Activated T-cell treated with anti-CD3 and anti-CD28 coated beads for 24 hours (primary cell): ENCODE measurements at places on chromosomes 5 and 9.
A peak's percentile ranks its signal among the peaks of the same experiment; 100 is the strongest.

GRCh38 chr5:145838276-145838675 is 3.1 kb upstream of the PRELID2 start:
- no peak for DNase-seq

- no peak for DNase-seq
These were observed 236.2 kb upstream of the NFIL3 start for GRCh38 chr9:91659529-91660495.

GRCh38 chr9:14428781-14429230 is 114.9 kb upstream of the NFIB start:
- peak; percentile 3 for DNase-seq

DNA sequence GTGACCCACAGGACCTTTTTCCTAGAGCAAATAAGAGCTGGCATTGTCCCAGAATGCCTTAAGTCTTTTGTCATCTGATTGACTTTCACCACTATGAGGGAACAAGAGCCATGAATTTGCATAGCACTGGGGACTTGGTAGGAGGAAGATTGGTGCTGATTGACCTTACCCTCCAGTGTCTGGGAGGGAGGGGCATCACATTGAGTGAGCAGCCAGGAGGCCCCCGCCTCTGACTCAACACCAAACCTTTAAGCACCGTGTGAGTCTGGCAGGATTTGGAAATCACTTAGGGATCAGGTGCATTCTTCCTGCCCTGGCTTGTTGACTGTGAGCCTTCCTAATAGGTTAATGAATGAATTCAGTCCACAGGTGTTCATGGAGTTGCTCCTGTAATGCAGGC is 40.7 kb downstream of the WNK2 start:
- DNase-seq = no peak

DNA sequence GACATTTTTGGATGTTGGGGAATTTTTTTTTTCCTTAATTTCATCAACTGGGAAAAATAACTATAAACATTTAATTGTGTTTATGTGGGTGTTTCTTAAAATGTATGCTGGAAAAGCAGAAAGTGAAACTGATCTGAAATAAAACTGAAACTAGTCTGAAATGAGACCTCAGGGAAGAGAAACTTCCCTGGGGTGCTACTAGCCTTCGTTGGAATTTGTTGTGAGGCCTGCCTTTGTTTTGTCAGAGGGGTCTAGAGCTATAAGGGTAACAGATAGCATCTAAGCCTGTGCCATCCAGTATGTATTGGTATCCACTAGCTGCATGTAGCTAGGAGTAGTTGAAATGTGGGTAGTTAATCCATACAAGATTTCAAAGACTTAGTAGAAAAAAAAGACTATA is 10.4 kb downstream of the ZNF618 start:
- DNase-seq = no peak

GRCh38 chr9:89807682-89808075 is 202.9 kb downstream of the GADD45G start:
- DNase-seq = no peak

GRCh38 chr9:77514886-77515711 is 133.0 kb downstream of the GNA14 start:
- DNase-seq = no peak

GRCh38 chr5:109755761-109756160 is 66.0 kb downstream of the MAN2A1 start:
- no peak for DNase-seq

GRCh38 chr5:5331848-5332247 is 90.6 kb upstream of the ICE1 start:
- DNase-seq = no peak

DNA sequence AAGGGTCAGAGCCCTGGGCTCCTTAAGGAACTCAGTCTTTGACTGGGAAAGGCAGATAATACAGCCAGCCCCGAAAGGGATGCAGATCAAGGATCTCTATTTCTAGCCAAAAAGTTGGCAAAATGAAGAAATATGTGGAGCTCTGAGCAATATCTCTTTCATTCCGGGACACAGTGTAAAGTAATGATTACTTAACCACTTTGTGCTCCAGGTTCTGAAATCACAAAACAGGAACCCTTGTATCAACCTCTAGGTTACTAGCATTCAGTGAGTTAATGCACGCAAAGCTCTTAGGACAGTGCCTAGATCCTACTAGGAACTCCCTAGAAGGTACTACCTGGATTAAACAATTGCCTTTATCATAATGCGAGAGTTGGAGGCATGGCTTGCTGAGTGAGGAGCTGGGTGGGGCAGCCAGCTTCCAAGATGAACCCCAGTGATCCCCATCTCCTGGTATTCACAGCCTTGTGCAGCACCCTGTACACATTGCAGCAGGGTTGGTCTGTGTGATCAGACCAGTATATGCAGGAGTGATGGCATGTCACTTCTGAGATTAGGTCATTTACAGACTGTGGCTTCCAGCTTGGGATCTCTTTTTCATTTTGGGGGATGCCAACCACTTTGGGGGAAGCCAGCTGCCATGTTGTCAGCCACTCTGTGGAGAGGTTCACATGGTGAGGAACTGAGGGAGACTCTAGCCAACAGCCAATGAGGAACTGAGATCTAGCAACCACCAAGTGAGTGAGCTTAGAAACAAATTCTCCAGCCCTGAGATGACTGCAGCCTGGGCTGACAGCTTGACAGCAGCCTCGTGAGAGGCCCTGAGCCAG is 103.1 kb upstream of the SLC44A1 start:
- no peak for DNase-seq

DNA sequence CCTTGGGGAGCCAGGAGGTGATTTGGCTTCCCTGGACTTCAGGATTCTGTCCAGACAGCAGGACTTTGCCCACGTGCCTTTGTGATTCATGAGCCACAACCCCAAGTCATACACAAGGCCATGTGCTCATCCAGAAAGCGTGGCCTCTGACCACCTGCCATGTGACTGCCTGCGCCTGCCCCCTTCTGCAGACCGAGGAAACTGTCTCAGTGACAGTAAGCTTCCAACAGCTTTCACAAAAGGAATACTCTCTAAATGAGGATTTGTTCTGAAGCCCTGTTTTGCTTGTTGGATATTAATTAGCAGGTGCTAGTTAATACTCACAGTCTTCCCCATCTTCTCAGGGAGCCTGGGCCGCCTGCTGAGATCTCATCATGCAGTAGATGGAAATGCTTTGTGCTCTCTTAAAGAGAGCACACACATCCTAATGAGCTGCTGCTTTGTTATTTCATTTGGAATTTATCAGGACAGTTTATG is 36.9 kb upstream of the ANGPTL2 start:
- no peak for DNase-seq

DNA sequence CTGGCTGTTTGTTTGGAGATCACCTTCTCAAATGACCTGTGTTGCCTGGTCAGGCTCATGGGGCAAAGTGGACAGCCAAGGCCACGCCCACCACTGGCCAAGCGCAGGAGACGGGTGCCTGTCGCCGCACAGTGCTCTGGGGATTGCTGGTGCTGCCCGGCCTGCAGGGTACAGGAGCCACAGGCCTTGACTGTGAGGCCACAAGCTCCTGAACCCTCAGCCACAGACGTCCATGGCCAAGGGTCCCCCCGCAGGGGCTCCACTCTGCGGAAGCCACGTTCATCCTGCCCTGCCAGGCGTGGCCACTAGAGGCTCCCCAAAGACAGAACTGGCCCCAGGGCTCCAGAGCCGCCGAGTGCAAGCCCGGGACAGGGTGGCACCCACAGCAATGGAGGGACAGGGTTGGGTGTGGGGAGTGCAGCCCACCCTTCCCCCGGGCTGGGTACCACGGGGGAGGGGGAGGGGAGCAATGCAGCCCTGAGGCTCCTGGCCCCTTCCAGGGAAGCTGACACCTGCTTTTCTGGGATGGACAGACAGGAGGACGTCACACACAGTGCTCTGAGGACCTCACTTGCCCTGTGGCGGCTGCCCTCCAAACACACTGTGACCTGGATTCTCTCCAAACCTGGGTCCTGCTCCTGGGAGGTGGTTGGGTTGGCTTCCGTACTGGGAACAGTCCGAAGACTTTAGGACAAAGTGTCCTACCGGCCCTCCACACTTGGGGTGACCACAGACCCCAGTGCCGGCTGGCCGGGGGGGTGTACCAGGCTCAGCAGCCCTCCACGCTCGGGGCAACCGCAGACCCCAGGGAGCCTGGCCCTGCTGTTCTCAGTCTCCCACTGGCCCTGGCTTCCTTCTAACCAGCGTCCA is 21.5 kb downstream of the TPPP start:
- DNase-seq = peak; percentile 51

DNA sequence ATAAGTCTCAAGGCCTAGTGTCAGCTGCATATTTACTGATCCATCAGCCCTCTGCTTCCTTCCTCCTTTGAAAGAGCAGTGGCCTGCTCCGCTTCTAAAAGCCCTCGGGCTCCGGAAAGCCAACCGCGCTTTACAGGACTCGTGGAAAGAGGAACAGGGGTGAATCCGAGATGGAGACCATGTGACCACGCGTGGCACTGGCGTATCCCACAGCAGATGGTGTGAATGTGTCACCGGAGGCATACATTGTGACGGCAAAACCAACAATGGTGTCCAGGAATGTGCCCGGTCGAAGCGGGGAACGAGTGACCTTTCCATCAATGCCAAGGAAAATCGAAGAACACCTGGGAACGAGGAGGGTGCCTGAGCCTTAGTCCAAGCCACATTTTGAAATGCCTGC is 484.6 kb downstream of the SPATA31A7 start:
- DNase-seq = no peak

GRCh38 chr5:78586251-78586650 is 62.3 kb downstream of the LHFPL2 start:
- DNase-seq = no peak

GRCh38 chr5:43270645-43271044 is 42.6 kb downstream of the HMGCS1 start:
- no peak for DNase-seq
